ENCODE measurements at places on chromosomes 6 and 20.

DNA sequence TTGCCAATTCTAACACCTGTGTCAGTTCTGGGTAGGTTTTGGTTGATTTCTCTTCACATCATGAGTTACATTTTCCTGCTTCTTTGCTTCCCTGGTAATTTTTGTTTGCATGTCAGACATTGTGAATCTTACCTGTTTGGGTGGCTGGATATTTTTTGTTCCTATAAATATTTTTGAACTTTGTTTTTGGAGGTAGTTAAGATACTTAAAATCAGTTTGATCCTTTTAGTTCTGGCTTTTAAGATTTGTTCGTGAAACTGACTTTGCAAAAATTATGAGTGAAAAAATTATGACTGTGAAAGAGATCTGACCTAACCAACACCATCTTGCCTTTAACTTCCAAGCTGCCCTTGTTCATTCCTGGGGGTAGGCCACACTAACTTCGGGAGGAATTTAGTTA is 69.5 kb downstream of the BCAS1 start:
- DNase-seq, result no peak

DNA sequence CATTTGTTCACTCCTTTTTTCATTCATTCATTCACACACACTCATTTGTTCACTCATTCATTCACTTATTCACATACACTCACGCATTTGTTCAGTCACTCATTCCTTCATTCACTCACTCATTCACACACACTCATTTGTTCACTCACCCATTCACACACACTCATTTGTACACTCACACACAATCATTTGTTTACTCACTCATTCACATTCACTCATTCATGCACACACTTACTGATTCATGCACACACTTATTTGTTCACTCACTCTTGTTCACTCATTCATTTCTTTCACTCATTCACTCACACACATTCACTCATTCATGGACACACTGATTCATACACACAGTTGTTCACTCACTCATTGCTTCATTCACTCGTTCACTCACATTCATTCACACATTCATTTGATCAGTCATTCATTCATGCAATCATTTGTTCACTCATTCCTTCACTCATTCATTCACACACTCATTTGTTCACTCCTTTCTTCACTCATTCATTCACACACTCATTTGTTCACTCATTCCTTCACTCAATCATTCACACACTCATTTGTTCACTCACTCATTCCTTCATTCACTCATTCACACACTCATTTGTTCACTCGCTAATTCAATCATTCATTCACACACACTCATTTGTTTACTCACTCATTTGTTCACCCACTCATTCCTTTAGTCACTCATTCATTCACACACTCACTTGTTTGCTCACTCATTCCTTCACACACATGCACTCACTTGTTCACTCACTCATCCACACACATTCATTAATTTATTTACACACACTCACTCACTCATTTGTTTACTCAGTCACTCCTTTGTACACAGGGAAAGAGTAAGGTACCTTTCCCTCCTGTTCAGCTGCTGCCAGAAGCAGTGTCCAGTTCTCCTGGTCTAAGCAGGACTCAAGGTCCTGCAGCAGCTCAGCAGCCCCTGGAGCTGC is 50.7 kb upstream of the BHLHE23 start:
- no peak for DNase-seq

DNA sequence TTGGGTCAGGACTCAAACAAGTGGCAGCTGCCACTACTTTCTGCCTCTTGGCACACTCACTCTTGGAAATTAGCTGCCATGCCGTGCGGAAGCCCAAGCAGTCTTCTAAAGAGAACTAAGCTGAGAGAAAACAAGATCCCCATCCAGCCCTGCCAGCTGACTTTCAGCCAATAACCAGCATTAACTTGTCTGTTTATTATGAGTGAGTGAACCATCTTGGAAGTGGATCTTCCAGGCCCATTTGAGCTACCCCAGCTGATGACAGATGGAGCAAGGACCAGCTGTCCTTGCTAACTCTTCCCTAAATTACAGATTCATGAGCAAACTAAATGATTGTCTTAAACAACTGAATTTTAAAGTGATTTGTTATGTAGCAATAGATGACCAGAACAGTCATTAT is 73.9 kb upstream of the RBM24 start:
- no peak for DNase-seq

DNA sequence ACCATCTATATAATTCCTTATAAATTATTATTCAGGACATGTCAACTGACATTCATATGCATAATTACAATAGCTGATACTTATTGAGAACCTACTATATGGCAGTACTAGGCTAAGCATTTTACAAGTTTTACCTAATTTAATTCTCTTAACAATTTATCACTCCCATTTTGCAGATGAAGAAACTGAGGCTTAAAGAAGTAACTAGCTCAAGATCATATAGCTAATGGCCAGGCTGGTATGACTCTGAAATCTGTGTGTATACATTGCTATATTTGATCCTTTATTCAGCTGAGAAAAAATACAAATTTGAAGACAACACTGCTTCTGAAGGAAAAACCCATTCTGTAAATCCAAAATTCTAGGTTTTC is 85.0 kb downstream of the CRYBG1 start:
- no peak for DNase-seq

DNA sequence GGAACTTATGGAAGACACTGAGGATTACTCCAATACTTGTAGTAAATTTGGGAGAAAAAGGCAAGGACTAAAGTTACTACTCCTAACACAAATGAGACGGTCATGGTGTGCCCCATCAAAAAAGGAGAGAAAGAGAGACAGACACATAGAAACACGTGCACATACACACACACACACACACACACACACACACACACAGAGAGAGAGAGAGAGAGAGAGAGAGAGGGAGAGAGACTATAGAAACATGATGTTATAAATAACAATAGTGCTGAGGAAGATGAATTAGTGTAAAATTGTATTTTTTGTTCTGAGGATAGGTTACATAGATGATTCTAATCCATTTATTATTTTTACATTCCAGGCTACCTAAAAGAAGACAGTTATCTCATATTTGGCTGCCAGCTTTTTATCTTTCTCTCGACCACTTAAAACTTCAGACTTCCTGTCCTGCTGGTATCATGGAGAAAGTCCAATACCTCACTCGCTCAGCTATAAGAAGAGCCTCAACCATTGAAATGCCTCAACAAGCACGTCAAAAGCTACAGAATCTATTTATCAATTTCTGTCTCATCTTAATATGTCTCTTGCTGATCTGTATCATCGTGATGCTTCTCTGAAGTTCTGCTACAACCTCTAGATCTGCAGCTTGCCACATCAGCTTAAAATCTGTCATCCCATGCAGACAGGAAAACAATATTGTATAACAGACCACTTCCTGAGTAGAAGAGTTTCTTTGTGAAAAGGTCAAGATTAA is 10.5 kb downstream of the PLN start:
- DNase-seq, result no peak

GRCh38 chr20:21101932-21102575 is 4.1 kb downstream of the LINC00237 start:
- no peak for DNase-seq

DNA sequence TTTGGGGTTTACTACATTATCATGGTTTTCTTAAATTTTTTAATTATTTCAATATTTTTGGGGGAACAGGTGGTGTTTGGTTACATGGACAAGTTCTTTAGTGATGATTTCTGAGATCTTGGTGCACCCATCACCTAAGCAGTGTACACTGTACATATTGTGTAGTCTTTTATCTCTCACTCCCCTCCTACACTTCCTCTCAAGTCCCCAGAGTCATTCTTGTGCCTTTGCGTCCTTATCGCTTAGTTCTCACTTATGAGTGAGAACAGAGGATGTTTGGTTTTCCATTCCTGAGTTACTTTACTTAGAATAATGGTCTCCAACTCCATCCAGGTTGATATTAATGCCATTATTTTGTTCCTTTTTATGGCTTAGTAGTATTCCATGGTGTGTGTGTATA is 130.9 kb upstream of the CD93 start:
- no peak for DNase-seq

- no peak for DNase-seq
Measured at GRCh38 chr6:25774120-25774715, 19.7 kb downstream of the SLC17A4 start.

- DNase-seq, result no peak
Measured at GRCh38 chr20:10171864-10172751, 46.5 kb upstream of the SNAP25 start.

DNA sequence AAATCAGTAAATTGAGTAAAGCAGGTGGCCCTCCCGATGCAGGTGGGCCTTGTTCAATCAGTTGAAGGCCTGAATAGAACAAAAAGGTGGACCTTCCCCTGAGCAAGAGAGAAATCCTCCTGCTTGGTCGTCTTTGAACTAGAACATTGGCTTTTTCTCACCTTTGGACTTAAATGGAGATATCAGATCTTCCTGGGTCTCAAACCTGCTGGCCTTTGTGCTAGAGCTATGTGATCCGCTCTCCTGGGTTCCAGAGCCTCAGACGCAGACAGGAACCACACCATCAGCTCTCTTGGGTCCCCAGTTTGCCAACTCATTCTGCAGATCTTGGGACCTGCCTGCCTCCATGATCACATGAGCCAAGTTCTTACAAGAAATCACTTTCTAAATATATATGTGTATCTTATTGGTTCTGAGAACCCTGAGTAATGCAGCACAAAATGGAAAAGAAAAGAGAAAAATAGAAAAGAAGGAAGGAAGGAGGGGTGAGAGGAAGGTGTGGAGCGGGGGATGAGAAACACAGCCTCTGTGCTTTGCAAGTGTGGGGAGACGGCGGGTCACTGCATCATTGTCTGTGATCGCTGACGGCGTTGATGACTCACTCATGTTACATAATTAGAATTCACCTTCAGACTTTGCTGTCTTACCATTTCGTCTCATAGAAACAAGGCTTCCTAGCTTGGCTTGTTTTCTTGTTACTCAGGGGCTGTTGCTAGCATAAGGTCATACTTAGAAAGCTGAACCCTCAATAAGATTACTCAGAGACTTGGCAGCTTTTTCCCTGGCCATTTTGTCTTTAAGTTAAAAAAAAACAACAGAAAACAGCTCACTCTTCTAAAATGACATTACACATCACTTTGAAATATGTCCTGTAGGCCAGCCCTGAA is 85.7 kb upstream of the NEDD9 start:
- DNase-seq, result no peak

- DNase-seq, result no peak
Measured at GRCh38 chr6:161511447-161512095, 237.7 kb upstream of the AGPAT4 start.

Data from NCI-H1048 (cell line).